ENCODE measurements at places on chromosomes 6 and 20. TPM values are rescaled to one million over a fixed set of nuclear protein-coding genes. Genes with fewer than 3 reads are reported as not detected.

The CFB gene
- 0.52 TPM for total RNA-seq

The SLC22A2 gene
- not detected for total RNA-seq

The CYP24A1 gene
- total RNA-seq: not detected

The EYS gene
- total RNA-seq: not detected

The PRDM13 gene
- 0.10 TPM for total RNA-seq

The NKAPL gene
- total RNA-seq: 0.46 TPM

The SPTLC3 gene
- total RNA-seq: 0.76 TPM

The MEP1A gene
- not detected for total RNA-seq

The OVOL2 gene
- not detected for total RNA-seq

The PTCRA gene
- total RNA-seq: not detected

The DPPA5 gene
- total RNA-seq: not detected

The KIAA0408 gene
- 2.3 TPM for total RNA-seq

The ADGRF1 gene
- total RNA-seq: not detected

The OPRM1 gene
- total RNA-seq: not detected

The NRSN1 gene
- total RNA-seq: not detected

The POU5F1 gene
- not detected for total RNA-seq

- H3K27ac ChIP-seq: no peak overlapping the region
- H3K4me1 ChIP-seq: peaks cover 6% of the 10 kb centered on the region
- H3K36me3 ChIP-seq: no peaks in the 10 kb centered on the region
- peak overlapping the region; percentile 61 for H3K4me3 ChIP-seq
These were observed 91.9 kb upstream of the SIRPA start for GRCh38 chr20:1803061-1803931.

GRCh38 chr6:10313799-10314162 lies 101.1 kb downstream of the TFAP2A start:
- no peak overlapping the region for H3K4me3 ChIP-seq
- no peak overlapping the region for H3K27ac ChIP-seq
- H3K27me3 ChIP-seq: peaks cover 7% of the 10 kb centered on the region
- no peaks in the 10 kb centered on the region for H3K4me1 ChIP-seq
- no peaks in the 10 kb centered on the region for H3K36me3 ChIP-seq
- DNase-seq: no peak

DNA sequence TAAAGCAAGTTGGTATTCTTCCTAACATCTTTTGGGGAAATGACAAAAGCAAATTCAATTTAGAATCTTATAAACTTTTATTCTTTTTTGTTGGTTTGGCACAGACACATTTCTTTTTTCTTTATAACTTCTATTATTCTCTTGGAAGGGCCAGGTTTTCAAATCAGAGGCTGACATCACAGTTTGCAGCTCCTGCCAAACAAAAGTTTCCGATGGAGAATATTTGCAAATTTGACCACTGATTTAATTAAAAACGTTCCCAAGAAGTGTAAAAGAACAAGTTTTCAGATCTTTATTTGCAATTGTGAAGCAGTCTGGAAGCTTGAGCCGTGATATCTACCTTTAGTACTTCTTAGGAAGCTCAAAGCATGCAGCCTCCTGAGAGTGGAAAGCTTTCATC lies 53.8 kb upstream of the CD83 start:
- H3K4me1 ChIP-seq: peaks cover 8% of the 10 kb centered on the region
- no peak for DNase-seq
- no peak overlapping the region for H3K27ac ChIP-seq
- no peak overlapping the region for H3K4me3 ChIP-seq
- no peaks in the 10 kb centered on the region for H3K36me3 ChIP-seq
- H3K27me3 ChIP-seq: peaks cover 9% of the 10 kb centered on the region

- no peaks in the 10 kb centered on the region for H3K36me3 ChIP-seq
- H3K4me1 ChIP-seq: no peaks in the 10 kb centered on the region
- no peak for DNase-seq
- peaks cover 23% of the 10 kb centered on the region for H3K27me3 ChIP-seq
These were observed 21.9 kb upstream of the SCUBE3 start for GRCh38 chr6:35191889-35192288.

GRCh38 chr20:33790566-33790965 lies 20.6 kb upstream of the CHMP4B start:
- peaks cover 8% of the 10 kb centered on the region for H3K4me1 ChIP-seq
- no peak overlapping the region for H3K4me3 ChIP-seq
- no peak for DNase-seq
- peaks cover 4% of the 10 kb centered on the region for H3K36me3 ChIP-seq

GRCh38 chr20:63017826-63018411 lies 11.2 kb upstream of the BHLHE23 start:
- H3K27me3 ChIP-seq: peaks cover 34% of the 10 kb centered on the region
- H3K36me3 ChIP-seq: peaks cover 8% of the 10 kb centered on the region

GRCh38 chr20:33917831-33918525 lies 75.7 kb upstream of the RALY start:
- H3K36me3 ChIP-seq: no peaks in the 10 kb centered on the region
- H3K4me1 ChIP-seq: peaks cover 14% of the 10 kb centered on the region
- H3K27ac ChIP-seq: no peak overlapping the region
- H3K4me3 ChIP-seq: no peak overlapping the region
- H3K27me3 ChIP-seq: no peaks in the 10 kb centered on the region

DNA sequence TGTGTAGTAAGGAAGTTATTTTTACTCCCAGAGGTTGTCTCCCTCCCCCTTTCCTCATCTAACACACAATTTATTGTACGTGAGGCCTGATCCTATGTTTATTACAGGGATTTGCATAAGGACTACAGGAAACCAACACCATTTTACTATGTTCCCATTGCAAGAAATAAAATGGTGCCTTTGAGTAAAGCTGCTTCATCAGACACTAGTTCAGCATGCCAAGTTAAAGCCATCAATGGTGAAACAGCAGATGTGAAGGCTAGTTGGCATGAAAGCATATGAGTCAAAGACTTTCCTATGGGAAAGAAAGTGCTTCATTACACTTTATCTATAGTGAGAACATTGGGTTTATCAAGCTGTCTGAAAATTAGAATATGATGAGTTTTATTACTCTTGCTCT lies 543.0 kb downstream of the GRIK2 start:
- no peaks in the 10 kb centered on the region for H3K36me3 ChIP-seq
- no peak overlapping the region for H3K4me3 ChIP-seq
- no peaks in the 10 kb centered on the region for H3K27me3 ChIP-seq
- DNase-seq: no peak
- H3K27ac ChIP-seq: no peak overlapping the region
- no peaks in the 10 kb centered on the region for H3K4me1 ChIP-seq

- H3K36me3 ChIP-seq: no peaks in the 10 kb centered on the region
- H3K27ac ChIP-seq: no peak overlapping the region
- DNase-seq: no peak
- no peak overlapping the region for H3K4me3 ChIP-seq
- peaks cover 51% of the 10 kb centered on the region for H3K27me3 ChIP-seq
These were observed 195.7 kb upstream of the KCNG1 start for GRCh38 chr20:51218603-51219002.

DNA sequence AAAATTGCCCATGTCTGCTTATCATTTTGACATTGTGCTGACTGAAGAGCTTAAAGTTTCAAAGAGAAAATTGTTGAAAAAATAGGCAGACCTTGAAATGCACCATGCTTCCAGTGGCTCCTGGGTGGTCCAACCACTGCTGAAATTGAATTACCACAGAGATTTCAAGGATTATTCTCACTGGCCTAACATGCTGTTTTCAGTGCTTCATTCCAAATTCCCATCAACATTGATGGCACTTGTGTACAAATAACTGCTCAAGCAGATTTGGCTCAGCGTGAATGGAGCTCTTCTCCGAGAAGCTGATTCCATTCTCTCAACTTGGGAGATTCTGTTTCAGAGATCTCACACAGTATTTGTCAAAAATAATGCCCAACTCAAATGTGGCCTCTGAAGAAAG lies 75.5 kb downstream of the LAMA4 start:
- H3K27ac ChIP-seq: no peak overlapping the region
- H3K36me3 ChIP-seq: no peaks in the 10 kb centered on the region
- peaks cover 16% of the 10 kb centered on the region for H3K27me3 ChIP-seq
- H3K4me1 ChIP-seq: no peaks in the 10 kb centered on the region
- no peak for DNase-seq

- no peaks in the 10 kb centered on the region for H3K4me1 ChIP-seq
- no peak for DNase-seq
- no peaks in the 10 kb centered on the region for H3K27me3 ChIP-seq
- H3K27ac ChIP-seq: no peak overlapping the region
- H3K4me3 ChIP-seq: no peak overlapping the region
These were observed 135.4 kb downstream of the ZMYND8 start for GRCh38 chr20:47221036-47221625.

- no peaks in the 10 kb centered on the region for H3K27me3 ChIP-seq
- H3K4me3 ChIP-seq: no peak overlapping the region
- DNase-seq: no peak
- H3K36me3 ChIP-seq: no peaks in the 10 kb centered on the region
These were observed 76.5 kb downstream of the VEGFA start for GRCh38 chr6:43846556-43846955.

- peaks cover 6% of the 10 kb centered on the region for H3K4me1 ChIP-seq
- H3K36me3 ChIP-seq: peaks cover 19% of the 10 kb centered on the region
- H3K4me3 ChIP-seq: no peak overlapping the region
- H3K27ac ChIP-seq: no peak overlapping the region
- no peak for DNase-seq
- H3K27me3 ChIP-seq: no peaks in the 10 kb centered on the region
These were observed 37.1 kb downstream of the QRSL1 start for GRCh38 chr6:106666282-106667021.

- no peaks in the 10 kb centered on the region for H3K4me1 ChIP-seq
- H3K27ac ChIP-seq: no peak overlapping the region
- no peaks in the 10 kb centered on the region for H3K27me3 ChIP-seq
- H3K36me3 ChIP-seq: no peaks in the 10 kb centered on the region
- no peak overlapping the region for H3K4me3 ChIP-seq
These were observed 189.4 kb upstream of the ARID1B start for GRCh38 chr6:156587751-156588301.

- no peaks in the 10 kb centered on the region for H3K27me3 ChIP-seq
- no peak for DNase-seq
- no peak overlapping the region for H3K4me3 ChIP-seq
- no peak overlapping the region for H3K27ac ChIP-seq
- H3K4me1 ChIP-seq: no peaks in the 10 kb centered on the region
These were observed 42.3 kb upstream of the CLVS2 start for GRCh38 chr6:122953766-122954165.

DNA sequence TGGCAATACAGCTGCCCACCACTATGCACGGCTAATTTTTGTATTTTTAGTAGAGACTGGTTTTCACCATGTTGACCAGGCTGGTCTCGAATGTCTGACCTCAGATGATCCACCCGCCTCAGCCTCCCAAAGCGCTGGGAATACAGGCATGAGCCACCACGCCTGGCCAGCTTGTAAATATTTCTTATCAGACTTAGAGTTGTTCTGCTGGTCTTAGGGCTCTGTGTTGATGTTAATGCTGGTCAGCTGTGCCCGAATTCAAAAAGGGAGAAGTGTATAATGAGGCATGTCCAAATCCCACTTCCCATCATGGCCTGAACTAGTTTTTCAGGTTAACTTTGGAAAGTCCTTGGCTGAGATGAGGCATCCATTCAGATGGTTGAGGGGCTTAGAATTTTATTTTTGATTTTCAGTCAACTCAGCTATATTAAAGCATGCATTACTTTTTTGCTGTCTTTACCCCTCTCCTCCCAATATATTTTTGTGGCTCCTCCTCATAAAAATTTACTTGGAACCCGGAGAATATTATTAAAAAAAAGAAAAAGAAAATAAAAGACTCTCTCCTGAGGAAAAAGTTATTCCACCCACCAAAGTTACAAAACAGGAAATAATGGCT lies 47.7 kb downstream of the ADAT2 start:
- no peaks in the 10 kb centered on the region for H3K36me3 ChIP-seq
- H3K4me3 ChIP-seq: no peak overlapping the region
- peaks cover 10% of the 10 kb centered on the region for H3K27me3 ChIP-seq
- DNase-seq: no peak
- no peak overlapping the region for H3K27ac ChIP-seq

DNA sequence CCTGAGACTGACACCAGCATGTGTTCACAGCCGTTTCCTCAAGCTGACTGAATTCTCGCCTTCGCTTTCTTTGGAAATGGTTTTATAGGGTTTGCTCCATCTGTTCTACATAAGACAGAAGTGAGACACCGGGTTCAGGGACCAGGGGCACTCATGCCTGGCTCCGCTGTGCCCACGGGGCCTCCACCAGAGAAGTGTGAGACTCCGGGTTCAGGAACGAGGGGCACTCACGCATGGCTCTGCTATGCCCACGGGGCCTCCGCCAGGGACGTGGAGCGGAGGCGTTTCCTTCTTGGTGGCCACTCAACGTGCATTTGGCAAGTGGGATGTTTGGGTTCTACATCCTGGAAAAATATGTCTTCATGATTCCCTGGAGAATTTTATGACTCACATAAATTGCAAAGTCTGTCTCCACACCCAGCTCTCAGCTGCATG lies 106.6 kb downstream of the RNASET2 start:
- no peaks in the 10 kb centered on the region for H3K27me3 ChIP-seq
- DNase-seq: no peak
- H3K36me3 ChIP-seq: no peaks in the 10 kb centered on the region
- no peak overlapping the region for H3K4me3 ChIP-seq
- no peaks in the 10 kb centered on the region for H3K4me1 ChIP-seq
- H3K27ac ChIP-seq: no peak overlapping the region

DNA sequence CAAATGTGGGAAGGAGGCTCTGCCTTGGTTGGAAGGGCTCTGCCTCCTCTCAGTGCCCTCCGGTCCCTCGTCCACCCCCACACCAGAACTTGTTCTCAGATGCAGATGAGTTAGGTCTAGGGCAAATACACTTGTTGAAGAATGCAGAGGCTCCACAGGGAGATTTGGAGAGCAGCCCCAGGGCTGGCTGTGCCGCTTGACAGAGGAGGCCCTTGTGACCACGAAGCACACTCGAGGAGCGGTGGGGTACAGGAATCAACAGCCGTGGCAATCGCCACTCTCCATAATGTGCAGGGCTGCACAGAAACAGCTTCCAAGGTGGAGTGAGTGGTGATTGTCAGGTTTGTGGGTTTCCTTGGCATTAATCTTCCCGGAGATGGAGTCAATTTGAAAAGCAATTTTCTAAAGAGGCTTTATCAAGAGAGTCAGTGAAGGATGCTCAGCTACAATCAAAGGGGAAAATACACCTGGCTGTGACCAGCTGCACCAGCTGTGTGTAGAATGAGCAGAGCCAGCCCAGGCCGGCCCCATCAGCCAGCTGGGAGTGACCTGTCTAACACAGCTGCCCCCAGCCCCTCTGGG lies 59.5 kb downstream of the BFSP1 start:
- H3K27me3 ChIP-seq: peaks cover 3% of the 10 kb centered on the region
- no peaks in the 10 kb centered on the region for H3K4me1 ChIP-seq
- no peak for DNase-seq

DNA sequence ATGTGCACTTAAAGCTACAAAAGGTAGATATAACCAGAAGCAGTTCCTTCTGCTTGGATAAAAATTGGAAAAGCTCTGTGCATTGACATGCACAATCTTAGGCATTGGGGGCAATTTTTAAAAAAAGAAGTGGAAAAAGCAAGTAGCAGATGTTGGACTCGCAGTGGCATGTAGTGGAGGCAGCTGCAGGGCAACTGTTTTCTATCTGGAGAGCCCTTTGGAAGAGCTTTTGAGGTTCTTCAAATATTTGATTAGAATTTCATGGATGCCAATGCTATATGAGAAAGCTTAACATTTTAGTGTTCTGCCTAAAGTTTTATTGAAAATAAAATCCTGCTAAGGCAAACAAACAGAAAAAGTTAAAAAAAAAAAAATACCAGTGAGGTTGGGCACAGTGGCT lies 388.3 kb upstream of the RNF217 start:
- H3K4me3 ChIP-seq: no peak overlapping the region
- no peaks in the 10 kb centered on the region for H3K36me3 ChIP-seq
- H3K4me1 ChIP-seq: no peaks in the 10 kb centered on the region

Data from activated naive CD8-positive, alpha-beta T cell treated with anti-CD3 and anti-CD28 coated beads for 36 hours (primary cell).